ENCODE measurements at places on chromosomes 7 and 10. TPM values are rescaled to one million over a fixed set of nuclear protein-coding genes. Genes with fewer than 3 reads are reported as not detected.

SPDYE8 gene
- not detected for total RNA-seq

HHEX gene
- total RNA-seq = not detected

SEC61G gene
- 83.1 TPM for total RNA-seq

MTPN gene
- 86.1 TPM for total RNA-seq

ZNF107 gene
- 25.6 TPM for total RNA-seq

PRPS1L1 gene
- total RNA-seq = not detected

STEAP1B gene
- not detected for total RNA-seq

TLX1 gene
- not detected for total RNA-seq

CYP3A5 gene
- total RNA-seq = not detected

DOCK4 gene
- 0.87 TPM for total RNA-seq

- no peak for DNase-seq
Observed at GRCh38 chr7:36690041-36690440, 34.3 kb downstream of the AOAH start.

DNA sequence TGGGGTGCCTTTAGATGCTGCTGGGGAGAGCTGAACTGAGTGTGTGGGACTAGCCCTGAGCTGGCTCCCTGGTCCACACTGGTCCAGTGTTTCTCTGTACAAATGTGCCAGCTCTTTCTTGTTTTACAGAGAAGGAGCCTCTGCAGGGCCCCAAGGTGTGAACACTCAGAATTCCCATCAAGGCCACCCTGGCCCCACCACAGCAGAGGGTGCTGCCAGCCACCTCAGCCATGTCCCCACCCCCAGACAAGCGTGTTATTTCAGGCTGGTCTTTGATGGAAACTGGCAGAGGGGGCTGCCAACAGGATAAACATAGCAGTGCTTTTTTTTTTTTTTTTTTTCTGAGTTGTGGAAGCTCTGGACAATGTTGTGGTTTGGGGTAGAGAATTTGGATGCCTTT, 68.5 kb upstream of the LRRC18 start:
- DNase-seq = no peak

GRCh38 chr10:79357180-79357579, 9.9 kb downstream of the PPIF start:
- no peak for DNase-seq

DNA sequence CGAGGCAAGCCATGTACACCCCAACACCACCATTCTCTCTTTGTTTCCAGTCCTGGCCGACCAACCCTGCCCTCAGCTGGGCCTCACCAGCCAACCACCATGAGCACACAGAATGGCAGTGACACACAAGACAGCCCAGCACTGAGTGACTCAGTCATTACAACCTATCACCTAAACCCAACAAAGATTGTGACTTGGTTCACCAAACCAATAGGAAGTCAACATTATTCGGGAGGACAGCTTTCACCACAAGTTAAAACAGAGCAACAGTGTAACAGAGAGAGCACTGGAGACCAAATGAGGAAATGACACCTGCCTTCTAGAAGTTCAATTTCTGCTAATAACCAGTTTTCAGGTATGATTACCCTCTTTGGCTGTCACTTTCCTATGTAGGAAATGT, 72.1 kb downstream of the DNMBP start:
- DNase-seq = no peak

DNA sequence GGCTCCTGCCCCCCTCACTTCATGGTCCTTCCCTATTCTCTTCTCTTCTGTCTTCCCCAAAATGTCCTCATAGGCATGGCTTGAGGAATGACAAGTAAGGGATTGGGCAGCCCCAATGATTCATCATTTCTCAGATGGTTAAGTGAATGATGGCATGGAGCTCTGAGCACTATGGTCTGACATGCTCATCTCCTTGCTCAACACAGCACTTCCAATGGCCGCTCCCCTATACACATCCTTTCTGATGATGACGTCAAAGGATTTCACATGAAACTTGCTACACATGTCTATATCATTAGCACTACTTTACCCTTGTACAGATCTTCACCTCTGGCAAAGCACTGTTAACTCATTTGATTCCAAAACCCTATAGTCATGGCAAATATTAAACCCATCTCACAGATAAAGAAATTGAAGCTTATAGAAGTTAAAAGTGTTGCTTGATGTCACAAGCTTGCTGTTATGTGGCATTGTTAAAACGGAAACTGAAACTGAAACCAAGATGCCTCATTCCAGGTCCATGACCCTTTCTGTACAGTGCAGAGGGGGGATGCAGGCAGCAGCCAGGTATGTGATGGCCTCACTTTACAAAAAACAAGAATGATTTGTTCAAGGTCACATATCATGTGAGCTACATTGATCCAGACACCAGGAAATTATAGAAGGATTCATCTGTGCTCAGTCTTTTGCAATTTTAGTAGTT, 90.0 kb upstream of the PLXNA4 start:
- DNase-seq = peak; percentile 45

DNA sequence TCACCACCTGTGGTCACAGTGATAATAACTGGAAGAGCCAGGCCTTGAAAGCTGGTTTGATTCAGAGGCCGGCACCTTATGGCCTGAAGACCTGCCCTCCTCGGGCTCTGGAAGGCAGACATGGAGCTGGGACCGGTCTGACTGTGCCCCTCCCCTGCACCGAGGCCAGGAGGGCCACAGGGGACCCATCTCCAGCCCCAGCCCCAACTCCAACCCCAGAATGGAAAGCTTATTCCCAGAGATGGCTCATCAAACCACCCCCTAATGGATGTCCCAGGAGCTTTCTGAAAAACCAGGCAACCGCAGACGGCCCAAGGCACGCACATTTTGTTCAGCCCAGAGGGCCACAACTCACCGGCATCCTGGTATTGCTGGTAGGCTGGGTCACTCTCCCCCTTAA, 16.8 kb downstream of the PDIA4 start:
- no peak for DNase-seq

- DNase-seq = peak; percentile 73
Observed at GRCh38 chr7:129298268-129298893, 73.6 kb downstream of the AHCYL2 start.

GRCh38 chr7:41167836-41168235, 535.1 kb downstream of the INHBA start:
- no peak for DNase-seq

- DNase-seq = no peak
Observed at GRCh38 chr10:22647244-22647643, 67.1 kb downstream of the PIP4K2A start.

GRCh38 chr10:114313139-114313538, 74.1 kb downstream of the VWA2 start:
- DNase-seq = no peak

GRCh38 chr7:27665531-27665930, 2.8 kb upstream of the HIBADH start:
- no peak for DNase-seq

GRCh38 chr7:100372256-100372655, 1.0 kb upstream of the PILRA start:
- DNase-seq = no peak

Measured in activated CD8-positive, alpha-beta memory T cell treated with anti-CD3 and anti-CD28 coated beads, Interleukin-2, amount 10 ng/mL, durations not matched to agents 7 days and 5 days (primary cell).